Right cardiac atrium (tissue), 5 donors: ENCODE measurements at places on chromosomes 5 and 9.

- peak; percentile 55 for DNase-seq
These were observed 2.2 kb downstream of the NSMF start for GRCh38 chr9:137456864-137457405.

DNA sequence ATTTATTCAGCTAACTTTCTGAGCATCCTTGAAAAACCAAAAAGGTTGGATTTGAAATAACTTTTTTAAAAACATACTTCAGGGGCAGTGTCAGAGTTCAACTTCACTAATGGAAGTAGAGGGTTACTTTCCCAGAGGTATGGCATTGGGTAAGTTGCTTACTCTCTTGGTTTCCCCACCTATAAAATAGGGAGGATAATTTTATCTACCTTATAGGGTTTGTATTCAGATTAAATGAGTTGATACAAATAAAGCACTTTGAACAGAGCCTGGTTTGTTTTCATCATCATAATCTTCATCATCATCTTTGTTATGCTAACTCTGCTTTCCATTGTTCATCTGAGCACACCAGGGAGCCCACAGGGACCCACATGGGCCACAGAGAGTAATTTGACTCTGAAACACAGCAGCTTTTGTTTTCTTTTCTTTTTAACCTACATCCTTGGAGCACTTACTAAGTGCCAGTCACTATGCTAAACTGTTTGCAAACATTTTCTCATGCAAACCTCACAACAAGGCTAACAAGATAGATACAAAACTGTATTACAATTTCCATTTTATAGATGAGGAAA is 179.1 kb upstream of the SLC24A2 start:
- no peak for DNase-seq

GRCh38 chr5:123438244-123438643 is 15.0 kb upstream of the CEP120 start:
- DNase-seq: no peak

- DNase-seq: no peak
These were observed 91.2 kb upstream of the CPEB4 start for GRCh38 chr5:173796721-173797495.

GRCh38 chr5:119966028-119966427 is 336.7 kb downstream of the FAM170A start:
- no peak for DNase-seq
